ENCODE measurements at places on chromosomes 11 and 22.

- DNase-seq: peak; percentile 83
These were observed 2.4 kb downstream of the SIDT2 start for GRCh38 chr11:117180661-117181585.

DNA sequence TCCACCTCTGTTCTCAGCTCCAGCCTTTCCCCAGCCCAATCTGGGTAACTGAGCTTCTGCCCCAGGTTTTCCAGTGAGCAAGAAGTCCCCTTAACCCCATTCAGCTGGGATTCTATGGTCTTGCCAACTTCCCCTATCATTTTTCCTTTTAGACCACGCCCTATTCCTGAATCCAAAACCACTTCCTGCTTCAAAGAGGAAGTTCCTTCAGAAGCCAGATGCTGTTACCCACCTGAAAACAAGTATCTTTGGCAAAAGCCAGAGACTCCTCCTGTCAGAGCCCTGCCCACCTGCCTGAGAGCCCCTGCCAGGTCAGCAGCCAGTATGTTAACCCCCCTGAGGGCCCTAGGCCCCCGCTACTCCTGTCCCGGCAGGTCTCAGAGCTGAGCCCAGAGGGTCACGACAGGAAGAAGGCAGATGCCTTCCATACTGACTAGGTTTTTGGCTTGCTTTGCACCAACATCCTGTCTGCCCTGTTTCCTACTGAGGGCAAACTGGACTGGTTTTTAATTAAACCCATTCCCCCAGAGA is 20.3 kb upstream of the MICAL2 start:
- DNase-seq: peak; percentile 9

DNA sequence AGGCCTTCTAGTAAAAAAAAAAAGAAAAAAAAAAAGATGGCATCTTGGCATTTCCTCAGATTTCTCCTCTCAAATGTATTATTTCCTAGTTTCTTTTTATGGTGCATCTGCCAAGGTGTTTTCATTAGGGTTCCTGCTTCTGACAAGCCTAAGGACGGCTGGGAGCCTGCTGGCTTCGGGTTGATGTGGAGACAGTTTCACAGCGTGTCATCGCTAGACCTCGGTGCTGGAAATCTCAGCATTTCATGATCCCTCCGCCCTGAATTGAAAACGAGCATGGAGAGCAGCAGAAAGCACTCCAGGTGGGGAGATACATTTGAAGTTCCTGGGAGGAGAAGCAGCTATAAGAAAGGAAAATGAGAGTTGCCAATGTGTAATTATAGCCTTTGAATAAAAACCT is 283.9 kb upstream of the CNTN5 start:
- no peak for DNase-seq

GRCh38 chr11:6721343-6721742 is 38.2 kb upstream of the MRPL17 start:
- DNase-seq: no peak

- DNase-seq: no peak
These were observed 189.6 kb downstream of the ADAMTS15 start for GRCh38 chr11:130638033-130638432.

DNA sequence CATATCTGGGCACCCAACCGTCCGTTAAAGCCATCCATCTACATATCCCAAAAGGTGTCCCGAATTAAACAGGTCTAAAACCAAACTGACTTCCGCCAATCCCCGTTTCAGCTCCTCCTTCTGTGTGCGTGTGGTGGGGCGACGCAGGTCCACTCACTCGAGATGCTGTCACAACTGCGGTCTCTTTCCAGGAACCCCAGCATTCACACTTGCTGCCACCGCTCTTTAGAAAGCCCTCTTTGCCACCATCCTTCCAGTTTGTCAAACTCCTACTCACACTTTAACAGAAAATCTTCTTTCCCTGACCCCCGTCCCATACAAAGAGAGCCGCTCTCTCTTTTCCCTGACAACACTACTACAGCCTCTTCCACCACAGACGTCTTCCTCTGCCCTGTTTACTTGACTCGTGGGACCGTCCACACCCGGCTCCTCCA is 467 bp downstream of the ESS2 start:
- no peak for DNase-seq

DNA sequence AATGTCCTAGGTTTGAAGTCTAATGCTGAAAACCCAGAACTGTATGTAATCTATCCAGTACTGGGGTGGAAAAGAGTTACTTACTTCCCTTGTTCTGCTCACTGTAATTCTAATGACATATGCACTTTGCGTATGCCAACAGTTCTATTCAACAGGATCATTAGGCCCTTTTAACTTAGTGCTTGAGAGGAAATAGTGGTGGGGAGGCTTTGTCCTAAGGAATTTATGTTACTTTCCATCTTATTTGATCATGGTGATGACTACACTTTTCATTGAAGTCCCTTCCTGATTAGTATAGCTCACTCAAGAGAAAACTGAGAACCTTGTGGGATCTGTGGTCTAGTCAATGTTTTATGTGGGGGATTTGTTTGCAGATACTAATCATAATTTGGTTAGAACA is 348.2 kb downstream of the GUCY1A2 start:
- no peak for DNase-seq

DNA sequence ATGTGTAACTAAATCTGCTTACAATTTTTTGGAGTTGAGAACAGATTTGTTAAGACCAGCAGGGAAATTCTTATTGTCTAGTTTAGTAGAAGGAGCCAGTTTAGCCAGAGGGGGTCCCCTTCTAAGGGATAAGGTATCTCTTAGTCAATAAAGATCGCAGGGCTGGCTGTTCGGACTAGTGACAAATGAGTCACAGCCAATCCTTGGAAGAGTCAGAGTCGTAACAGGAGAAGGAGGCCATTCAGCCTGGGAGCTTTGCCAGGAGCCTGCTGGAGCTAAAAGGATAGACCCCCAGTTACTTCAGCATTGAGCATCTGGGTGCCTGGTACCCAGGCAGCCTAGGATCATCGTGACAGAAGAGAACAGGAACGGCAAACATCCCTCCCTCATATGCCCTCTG is 191.6 kb upstream of the ARHGAP20 start:
- no peak for DNase-seq

GRCh38 chr22:42376711-42377554 is 55.3 kb downstream of the NFAM1 start:
- no peak for DNase-seq

DNA sequence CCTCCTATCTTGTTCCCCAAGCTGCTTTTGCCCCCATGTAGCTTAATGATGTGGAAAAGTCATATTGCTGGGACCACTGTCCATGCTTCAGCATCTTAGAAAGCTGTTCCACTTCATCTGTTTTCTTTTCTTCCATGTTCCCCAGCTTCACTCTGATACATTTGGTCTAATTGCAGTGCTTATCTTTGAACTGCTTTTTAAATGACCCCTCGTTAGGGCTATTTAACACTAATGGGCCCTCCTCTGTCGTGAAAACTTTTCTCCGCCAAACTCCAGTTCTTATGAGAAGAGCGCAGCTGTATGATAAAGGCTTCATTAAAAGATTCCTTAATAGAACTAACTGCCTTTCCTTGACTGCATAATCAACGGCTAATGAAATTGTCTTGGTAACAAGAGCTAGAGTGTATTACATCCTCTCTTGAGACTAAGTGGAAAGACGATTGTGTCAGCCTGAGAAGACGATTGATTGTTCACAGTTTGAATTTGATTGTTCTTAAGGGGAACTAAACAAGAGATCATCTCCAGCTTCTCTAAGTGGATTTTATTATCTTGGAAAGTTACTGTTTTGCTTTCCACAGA is 165.0 kb upstream of the MTNR1B start:
- no peak for DNase-seq

GRCh38 chr22:44573451-44573850 is 75.4 kb upstream of the RTL6 start:
- DNase-seq: no peak

DNA sequence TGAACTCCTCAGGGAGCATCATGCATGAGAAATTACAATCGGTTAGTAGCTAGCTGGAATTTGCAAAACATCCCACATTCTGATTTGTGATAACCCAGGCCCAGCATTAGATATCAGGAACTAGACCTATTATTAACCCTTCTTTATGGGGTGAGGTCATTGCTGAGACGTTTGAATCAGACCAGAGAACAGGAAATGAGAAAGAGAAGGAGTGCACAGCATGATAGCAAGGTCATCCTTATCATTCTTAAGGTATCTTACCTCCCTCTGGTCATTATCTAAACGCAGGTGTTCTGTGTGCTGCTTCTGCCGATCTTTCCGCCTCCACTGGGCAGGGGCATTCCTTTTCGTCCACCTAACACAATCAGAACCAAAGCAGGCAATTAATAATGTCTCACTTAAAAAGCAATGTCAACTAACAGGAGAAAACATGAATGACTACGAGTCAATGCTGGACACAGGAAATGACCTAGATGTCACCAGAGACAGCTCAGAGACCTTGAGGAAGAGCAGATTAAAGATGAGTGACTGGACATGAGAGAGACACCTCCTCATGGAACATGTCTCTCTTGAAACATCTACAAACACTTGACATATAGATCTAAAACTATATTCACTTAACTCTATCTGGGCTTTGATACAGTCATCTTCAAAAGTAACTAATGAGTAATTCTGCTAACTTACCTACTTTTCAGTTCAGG is 78.3 kb upstream of the SCUBE2 start:
- no peak for DNase-seq

Data from B cell (primary cell).